ENCODE measurements at places on chromosomes 5 and 9. TPM values are rescaled to one million over a fixed set of nuclear protein-coding genes. Genes with fewer than 3 reads are reported as not detected.

- no peak for ATAC-seq
Observed at GRCh38 chr5:79687889-79688288, 1.7 kb upstream of the CMYA5 start.

GRCh38 chr9:30575691-30576090 lies 1808.8 kb upstream of the ACO1 start:
- no peak for ATAC-seq

DNA sequence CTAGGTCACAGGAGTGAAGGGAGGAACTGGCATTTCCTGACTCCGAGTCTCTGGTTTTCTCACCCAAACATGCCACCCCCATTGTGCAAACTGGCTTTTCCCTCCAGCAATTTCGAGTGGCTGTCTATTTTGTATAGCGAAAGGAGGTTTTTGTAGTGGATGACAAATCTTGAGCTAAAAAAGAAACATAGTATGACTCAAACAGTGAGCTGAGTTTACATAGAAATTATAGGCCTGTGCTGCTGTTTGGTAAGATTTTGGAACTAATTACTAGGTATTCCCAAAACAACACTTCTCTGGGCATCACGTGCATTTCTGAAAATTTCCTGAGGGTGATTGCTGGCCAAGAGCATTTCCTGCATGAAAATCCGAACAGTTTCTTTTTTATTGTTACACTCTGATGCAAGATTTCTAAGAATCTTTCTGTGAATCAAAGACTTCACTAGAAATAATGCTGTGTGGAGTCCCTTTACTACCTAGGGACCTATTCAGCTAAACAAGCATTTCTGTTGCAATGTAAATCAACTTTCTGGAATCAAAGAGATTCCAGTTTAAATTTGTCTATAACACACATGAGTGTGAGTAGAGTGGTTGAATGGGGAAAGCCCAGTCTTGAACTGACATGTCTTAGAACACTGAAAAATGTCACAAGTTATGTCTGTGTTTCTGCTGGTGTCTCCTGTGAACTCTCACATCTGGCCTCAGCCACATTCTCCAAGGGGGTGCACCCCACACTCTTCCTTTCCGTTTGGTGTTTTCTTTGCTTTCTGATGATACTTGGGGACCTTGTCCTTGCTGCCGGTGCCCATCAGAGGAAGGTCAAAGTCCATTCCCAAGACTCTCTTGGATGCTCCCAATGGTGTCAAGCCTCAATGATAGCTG lies 33.3 kb upstream of the DAPK1 start:
- peak; percentile 80 for ATAC-seq

The PLK2 gene
- total RNA-seq = 52.1 TPM
